Putamen (tissue), 1 donor: ENCODE measurements at places on chromosomes 3 and 15.
A peak's percentile ranks its signal among the peaks of the same experiment; 100 is the strongest.

GRCh38 chr15:90707489-90707888, 9.7 kb upstream of the BLM start:
- DNase-seq, result no peak

DNA sequence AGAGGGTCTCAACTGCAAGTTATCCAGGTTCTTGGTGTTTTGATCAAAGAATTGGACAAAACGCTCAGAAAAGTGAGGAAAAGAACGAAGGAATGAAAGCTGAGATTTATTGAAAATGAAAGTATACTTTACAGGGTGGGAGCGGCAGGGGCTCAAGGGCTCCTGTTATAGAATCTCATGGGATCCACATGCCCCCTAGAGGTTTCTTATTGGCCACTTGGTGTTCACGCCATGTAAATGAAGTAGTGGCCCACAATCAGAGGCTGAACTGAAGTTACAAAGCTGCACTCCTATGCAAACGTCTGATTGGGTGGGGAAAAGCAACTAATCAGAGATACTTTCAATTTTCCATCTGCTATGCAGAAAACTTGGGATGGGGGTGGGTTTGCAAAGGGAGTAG, 216.7 kb downstream of the PTPRG start:
- DNase-seq, result no peak

DNA sequence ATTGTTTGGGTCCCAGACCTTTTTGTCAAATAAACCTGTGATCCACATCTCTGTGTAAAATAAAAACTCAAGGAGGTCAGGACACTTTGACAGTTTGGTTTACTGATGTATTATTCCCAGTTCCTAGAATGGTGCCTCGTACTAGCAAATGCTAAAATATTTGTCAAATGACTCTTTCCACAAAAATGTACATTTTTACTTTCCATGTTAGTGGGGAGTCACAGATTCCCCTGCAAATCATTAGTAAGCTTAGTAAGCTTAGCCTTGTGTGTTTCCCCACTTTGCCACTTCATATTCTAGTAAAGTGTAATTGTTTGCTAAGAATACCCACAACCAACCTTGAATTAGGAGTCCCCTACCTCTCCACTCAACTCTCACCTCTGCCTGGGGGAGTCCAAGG, 2.4 kb upstream of the MAGI1 start:
- DNase-seq, result no peak

GRCh38 chr3:130789782-130790322, 43.2 kb upstream of the PIK3R4 start:
- DNase-seq, result no peak

DNA sequence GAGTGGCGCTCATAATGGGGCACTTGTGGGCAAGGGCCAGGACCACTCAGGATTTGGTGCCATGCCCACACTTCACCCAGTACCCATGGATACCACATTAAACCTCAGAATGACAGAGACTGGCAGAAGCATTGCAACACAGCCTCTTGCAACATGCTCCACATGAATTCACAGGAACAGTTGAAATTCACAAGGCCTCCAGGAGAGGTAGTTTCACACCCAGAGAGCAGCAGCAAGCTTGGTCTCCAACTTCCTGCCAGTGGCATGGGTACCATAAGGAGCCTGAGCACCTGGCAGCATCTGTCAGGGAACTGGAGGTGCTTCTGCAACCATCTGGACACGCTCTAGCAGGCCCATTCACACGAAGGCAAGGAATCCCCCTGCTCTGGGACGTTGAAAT, 101.0 kb downstream of the OSBPL10 start:
- DNase-seq, result no peak

DNA sequence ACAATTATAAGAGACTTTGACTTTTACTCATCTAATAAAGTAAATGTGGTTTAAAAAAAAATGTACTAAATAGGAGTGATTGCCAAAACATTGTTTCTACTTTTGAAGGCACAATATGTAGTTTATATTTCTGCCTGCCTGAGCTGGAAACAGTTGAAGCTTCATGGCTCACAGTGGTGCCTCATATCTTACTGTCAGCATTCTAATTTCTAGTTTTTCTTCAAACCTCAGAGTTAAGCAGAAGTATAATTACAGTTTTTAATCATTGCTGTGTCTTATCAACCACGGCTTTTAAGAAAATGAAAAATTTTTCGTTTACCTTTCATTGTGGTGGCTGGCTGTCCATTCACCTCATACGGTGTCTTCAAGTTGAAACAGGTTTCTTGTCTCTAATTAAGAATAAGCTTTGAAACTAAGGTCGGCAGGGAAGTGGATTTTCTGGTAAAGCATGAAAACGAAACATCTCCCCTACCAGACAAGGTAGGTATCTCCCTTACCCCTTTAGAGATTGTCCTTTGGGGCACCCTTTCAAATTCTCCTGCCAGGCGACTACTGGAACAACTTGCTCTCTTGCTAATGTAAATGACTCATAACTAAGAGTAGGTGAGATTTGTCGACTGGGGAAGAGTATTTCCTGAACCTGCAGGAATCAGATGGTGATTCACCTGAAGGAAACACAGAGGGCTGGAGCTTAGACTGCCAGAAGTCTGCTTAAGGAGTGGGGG, at the start of gene GPR87:
Gene GPR87, minus strand, starts transcription at position 554 of the 725 bp plus-strand sequence. CDS start 16,720 bp downstream, outside the sequence.
- DNase-seq, result no peak

- no peak for DNase-seq
Measured at GRCh38 chr3:40414270-40414669, 27.3 kb downstream of the ENTPD3 start.

DNA sequence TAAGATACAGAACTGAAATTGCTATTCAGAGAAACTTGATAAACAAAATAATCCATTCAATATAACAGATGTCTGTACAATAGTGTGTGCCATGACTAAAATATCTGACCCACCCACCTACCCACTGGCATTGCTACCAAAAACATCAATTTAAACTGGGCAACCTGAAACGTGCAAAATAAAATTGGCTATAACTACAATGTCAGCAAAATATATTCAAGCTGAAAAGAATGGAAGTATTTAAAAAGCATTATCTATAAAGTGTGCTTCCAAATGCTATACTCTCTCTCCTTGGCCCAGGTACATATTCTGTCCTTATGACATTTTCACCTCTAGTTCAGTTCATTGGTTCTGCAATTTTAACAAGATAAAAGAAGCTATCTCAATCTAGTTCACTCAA, 379.6 kb upstream of the ATP11B start:
- DNase-seq, result no peak

DNA sequence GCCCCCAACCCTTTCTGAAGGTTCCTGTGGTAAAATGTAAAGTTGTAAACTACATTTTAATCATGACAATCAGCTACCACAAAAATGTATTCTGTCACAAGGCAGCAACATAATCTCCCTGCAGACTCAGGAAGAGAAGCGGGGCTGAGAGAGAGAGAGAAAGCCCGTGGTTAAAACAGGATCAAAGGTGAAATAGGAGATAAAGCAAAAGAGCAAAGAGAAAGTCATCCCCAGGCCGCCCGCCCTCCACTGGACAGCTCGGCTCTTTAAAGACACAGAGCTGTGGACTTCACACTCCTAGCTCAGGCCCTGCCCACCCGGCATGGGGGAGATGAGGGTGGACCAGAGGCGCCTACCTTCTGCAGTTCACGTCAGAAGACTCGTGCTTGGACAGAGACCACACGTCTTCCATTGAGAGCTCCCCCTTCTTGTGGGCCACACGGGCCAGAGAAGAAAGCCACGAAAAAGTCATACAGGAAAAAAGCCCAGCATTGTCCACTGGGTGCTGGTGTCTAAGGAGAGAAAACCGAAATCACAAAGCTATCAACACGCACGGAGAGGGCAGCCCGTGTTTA, 29.4 kb downstream of the ABCC5 start:
- DNase-seq, result no peak

DNA sequence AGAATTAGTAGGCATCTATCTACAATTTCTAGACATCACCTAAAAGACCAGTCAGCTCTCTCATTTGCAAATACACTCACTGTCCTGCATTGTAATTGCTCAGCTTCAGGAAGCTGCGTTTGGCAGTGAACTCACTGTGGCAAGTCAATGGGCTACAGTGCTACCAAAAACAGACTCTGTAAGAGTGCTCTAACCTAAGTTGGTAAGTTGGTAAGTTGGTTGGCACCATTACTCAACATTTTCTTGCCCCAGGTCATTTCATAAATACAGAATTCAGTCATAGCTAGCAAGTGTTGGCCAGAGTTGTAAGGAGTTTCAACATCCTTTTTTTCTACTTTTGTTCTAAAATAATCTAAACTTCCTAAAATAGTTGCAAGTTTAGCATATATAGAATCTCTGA, 466.3 kb downstream of the NAALADL2 start:
- no peak for DNase-seq

DNA sequence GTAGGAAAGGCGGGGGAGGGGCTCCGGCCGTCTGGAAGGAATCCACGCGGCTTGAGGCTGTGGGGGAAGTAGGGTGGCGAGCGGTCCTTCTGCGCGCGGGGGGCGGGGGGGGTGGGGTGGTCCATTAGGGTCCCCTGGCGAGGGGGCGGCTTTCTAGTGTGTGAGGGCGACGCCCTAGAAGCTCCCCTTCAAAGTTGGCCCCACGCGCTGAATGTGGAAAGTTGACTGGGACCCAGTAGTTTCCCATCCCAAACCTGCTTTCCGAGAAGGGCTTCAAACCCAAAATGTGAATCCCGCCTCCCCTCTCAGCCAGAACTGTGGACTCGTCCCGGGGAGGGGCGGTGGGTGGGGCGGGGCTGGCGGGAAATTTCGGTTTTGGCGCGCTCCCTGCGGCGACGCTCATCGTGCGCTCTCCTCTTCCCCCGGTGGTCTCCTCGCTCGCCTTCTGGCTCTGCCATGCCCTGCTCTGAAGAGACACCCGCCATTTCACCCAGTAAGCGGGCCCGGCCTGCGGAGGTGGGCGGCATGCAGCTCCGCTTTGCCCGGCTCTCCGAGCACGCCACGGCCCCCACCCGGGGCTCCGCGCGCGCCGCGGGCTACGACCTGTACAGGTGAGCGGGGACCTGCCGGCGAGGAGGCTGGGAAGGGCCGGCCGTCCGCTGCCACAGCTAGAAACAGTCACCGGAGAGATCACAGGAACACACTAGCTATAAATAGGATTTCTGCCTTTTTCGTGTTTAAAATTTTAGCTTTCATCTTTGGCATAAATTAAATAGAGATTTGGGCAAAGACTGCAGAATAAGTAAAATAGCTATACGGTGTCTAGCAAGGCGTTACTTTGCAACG, 790 bp downstream of the DUT start:
- DNase-seq, result peak; percentile 64

DNA sequence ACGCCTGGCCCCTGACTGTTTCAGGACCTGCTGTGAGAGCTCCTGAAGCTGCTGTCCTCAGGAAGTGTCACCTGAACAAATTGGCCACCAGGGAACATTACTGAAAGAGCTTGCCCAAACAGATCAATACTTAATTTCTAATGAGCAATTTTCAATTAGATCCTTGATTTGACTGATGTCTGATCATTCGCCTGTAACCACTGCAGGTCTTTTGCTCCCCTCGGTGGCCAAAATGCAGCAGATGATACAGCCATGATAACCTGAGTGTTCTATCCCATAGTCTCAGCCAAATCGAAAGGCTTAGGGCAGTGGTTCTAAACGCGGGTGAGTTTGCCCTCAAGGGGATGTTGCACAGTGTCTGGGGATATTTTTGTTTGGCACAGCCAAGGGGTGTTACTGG, 57.6 kb upstream of the MEX3B start:
- DNase-seq, result no peak

DNA sequence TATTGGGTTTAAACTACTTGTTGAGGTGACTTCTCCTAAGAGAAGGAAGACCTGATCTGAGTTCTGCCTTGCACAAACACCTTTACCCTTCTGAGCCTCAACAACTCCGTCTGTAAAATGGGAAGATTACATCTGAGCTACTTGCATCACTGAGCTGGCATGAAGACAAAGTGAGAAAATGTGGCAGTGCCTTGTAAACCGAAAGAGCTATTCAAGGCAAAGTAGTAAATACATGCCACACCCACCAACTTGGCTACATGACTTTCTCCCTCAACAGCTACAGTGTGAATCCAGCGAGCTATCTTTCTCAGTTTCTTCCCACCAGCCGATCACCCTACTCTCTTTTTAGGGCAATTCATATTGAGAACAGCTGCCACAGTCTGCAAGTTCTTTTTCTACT, 148.3 kb downstream of the FOXB1 start:
- no peak for DNase-seq

DNA sequence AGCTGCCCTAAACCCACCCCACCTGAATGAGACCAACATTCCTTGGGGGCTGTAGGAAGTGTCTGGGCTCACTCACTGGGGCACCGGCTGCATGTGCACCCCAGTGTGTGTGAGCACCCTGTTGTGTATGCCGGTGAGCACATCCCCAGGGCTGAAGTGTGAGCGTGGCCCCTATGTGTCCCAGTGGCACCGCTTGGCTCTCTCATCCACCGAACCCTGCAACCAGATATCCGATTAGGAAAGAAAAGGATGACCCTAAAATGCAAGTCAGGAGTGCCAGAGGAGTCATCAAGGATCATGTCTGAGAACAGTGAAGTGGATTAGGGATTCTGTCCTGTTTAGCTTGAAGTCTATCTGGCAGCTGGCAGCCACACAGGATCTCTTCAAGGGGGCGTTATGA, 84.0 kb upstream of the ALDH1L1 start:
- DNase-seq, result no peak

DNA sequence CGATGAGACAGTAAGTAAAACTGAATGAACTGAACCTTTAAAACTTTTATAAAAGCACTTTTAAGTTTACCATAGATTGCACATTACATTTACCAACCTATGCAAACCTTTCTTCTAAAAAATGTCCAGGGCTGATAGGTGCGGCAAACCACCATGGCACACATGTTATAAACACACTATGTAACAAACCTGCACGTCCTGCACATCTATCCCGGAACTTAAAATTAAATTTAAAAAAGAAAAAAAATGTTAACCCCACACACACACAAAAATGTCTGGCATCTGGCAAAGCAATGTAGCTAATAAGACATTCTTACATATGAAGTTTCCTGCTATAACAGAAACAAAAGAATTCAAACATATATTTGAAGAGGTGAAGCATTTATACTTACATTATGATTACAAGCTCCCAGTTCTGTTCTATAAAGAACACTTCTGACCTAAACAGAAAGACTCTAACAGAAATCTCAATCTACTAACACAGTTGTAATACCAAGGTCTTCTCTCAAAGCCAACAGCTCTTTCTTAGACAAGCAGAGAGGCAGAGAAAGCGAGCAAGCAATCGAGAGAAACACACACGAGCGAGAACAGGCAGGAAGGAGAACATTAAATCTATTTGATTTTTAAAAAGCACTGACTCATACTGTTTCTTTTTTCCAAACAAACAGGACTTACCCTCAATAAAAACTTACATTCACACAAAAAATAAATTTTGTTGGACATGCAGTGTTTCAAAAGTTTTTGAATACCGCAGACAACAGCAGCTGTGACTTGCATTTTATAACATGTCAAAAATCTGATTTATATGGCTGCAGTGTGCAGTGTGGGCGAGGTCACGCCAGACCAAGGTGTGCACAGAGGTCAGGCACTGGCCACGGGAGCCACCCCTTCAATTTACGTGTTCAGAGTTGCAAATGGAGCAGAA, at the start of gene NRG4:
Gene NRG4, minus strand, starts transcription at position 798 of the 925 bp plus-strand sequence. CDS start 1,194 bp downstream, outside the sequence.
- DNase-seq, result no peak

DNA sequence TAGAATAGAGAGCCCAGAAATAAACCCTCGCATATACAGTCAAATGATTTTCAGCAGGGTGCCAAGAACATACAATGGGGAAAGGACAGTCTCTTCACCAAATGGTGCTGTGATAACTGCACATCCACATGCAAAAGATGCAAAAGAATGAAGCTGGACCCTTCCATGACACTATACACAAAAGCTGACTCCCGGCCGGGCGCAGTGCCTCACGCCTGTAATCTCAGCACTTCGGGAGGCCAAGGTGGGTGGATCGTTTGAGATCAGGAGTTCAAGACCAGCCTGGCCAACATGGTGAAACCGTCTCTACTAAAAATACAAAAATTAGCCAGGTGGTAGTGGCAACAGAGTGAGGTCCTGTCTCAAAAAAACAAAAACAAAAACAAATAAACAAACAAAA, 43.2 kb upstream of the IQSEC1 start:
- DNase-seq, result no peak

GRCh38 chr15:43214592-43215295, 6.1 kb downstream of the EPB42 start:
- DNase-seq, result no peak
